ENCODE measurements at places on chromosomes 5 and 9. TPM values are rescaled to one million over a fixed set of nuclear protein-coding genes. Genes with fewer than 3 reads are reported as not detected.

LCN1 gene
- total RNA-seq = not detected

OMD gene
- total RNA-seq = not detected

PCDHGA4 gene
- total RNA-seq = 2.0 TPM

PCDHA2 gene
- under 0.01 TPM for total RNA-seq

F12 gene
- total RNA-seq = 0.40 TPM

LECT2 gene
- total RNA-seq = not detected

CDKN2B gene
- 1.4 TPM for total RNA-seq

PHF24 gene
- not detected for total RNA-seq

TCF7 gene
- under 0.01 TPM for total RNA-seq

GLT6D1 gene
- total RNA-seq = not detected

WNK2 gene
- total RNA-seq = not detected

POU5F2 gene
- 0.22 TPM for total RNA-seq

SPATA31D3 gene
- total RNA-seq = not detected

PCDH12 gene
- 22.2 TPM for total RNA-seq

PLCXD3 gene
- total RNA-seq = 0.20 TPM

MEGF10 gene
- total RNA-seq = 0.60 TPM

FOXD4L6 gene
- total RNA-seq = under 0.01 TPM

CNTNAP3 gene
- 39.2 TPM for total RNA-seq

RASGEF1C gene
- not detected for total RNA-seq

BAAT gene
- total RNA-seq = not detected

ARHGAP26 gene
- 15.7 TPM for total RNA-seq

IL5 gene
- not detected for total RNA-seq

DNAH5 gene
- total RNA-seq = under 0.01 TPM

PLPP6 gene
- 7.3 TPM for total RNA-seq
